ENCODE measurements at places on chromosomes 4 and X.

DNA sequence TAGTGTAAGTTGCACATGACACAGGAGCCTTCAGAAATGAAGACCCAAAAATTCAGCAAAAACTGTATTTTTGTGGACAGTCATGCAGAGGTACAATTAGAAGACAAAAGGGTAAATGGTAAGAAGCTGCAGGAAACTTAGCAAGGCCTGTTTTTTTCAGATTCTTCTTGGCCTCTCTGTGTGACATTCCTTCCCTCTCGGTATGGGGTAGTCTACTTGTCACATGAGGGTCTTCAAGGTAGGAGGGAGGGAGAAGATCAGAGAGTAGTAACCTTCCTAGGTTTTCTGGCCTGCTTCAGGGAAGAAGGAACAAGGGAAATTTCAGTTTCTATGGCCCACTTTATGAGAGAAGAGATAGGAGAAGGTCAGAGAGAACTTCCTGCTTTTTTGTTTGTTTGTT lies 230.4 kb upstream of the PPP1R2C start:
- no peak for DNase-seq

DNA sequence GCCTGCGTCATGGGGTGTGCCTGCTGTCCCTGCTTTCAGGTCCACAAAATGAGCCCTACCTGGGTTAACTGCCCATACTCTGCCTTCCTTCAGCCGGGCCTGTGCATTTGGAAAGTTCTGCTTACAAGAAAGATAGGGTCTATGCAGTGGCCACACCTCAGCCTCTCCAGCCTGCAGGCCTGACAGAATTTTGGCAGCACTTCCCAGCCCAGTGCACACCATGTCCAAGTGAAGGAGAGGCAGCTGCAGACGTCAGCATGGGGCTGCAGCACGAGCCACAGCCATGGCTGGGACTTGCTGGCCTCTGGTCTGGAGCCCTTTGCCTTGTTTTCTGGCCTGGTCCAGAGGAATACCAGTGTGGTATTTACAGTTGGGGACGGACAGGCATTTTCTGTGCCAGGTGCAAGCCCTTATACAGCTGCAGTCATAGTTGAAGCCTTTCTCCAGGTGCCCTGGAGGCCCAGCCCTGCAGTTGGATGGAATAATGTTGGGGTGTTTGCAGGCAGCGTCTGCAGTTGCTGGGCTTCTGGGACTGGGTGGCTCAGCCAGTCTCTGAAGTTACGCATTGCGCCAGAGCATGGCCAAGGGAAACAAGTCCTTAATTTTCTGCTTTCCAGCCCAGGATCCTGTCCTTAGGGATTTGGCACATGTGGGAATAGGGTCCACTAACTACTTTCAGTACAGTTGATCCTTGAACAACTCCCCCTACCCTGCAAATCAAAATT lies 26.2 kb downstream of the JADE1 start:
- DNase-seq: no peak

- no peak for DNase-seq
Measured at GRCh38 chr4:138247643-138248042, 5.5 kb upstream of the SLC7A11 start.

GRCh38 chr4:107572281-107572680 lies 147.8 kb downstream of the PAPSS1 start:
- DNase-seq: no peak

DNA sequence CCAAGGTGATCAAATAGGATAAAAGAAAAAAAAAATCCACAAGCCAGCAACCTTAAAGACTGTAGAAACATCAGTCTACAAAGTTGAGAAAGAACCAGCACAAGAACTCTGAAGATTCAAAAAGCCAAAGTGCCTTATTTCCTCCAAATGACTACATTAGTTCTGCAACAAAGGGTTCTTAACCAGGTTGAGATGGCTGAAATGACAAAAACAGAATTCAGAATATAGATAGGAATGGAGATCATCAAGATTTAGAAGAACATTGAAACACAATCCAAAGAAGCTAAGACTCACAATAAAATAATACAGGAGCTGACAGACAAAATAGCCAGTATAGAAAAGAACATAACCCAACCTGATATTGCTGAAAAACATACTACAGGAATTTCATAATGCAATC lies 156.5 kb upstream of the ZCCHC13 start:
- DNase-seq: no peak

DNA sequence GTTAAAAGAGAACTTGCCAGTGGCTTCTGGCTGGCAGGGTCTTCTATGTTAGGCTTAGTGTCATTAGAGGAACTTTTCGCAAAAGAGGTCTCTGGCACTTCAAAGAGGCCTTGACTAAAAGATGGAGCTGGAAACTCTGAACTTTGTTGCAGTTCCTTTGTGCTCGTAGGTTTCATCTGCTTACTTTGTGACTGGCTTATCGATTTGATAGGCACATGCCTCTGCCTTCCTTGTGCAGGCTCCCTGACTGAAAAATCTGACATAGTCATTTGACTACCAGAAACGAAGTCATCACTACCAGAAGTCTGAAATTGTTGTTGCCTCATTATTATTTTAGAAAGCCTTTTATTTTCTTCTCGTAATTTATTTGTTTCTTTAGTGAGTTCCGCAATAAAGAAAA lies 93.9 kb upstream of the IL13RA1 start:
- DNase-seq: no peak

DNA sequence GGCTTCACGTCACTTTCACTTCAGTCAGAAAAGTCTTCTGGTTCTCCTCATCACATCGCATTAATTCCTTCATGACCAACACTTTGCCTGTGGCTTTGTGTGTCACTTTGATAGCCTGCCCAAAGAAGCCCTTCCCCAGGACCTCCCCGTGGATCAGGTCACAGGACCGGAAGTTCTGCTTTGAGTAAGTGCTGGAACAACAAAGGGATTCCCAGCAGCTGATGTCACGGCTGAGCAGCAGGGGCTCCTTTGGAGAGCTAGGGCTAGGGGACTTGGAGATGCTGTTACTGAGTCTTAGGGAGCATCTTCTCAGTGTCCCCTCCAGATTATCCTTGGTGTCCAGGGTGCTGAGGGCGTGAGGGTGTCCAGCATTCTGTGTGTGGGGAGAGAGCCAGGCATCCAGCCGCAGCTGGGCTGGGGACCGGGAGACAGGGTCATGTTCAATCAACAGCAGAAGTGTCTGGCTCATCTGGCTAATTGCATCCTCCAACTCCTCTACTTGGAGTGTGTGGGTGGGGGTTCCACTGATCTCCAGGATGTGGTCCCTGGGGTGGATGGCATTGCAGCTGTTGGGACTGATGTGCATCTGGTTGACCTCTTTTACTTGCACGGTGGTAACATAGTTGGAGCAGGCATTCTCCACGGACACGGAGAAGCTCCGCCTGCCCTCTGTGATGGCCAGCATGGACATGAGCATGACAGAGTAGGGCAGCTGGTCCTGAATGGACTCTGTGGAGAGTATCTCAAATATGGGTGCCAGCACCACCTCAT lies 39.2 kb upstream of the ARHGAP6 start:
- no peak for DNase-seq

- no peak for DNase-seq
Measured at GRCh38 chrX:9392445-9392844, 72.4 kb upstream of the TBL1X start.

DNA sequence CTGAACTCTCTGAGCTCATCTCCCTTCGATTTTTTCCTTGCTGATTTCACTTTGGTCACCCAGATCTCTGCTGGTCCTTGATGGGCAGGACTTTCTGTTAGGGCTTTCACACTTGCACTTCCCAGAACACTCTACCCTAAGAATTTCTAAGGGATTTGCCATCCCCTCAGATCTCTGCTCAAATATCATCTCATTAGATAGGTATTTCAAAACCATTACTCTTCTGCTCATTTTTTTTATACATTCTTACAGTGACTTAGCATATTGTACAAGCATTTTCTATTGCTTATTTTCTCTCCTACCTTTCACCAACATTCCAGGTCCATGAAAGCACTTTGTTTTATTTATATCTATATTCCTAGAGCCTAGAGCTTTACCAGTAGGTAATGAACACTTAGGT lies 913.3 kb downstream of the PDHA2 start:
- no peak for DNase-seq

- DNase-seq: no peak
Measured at GRCh38 chr4:145822581-145822980, 116.0 kb downstream of the ZNF827 start.

- peak; percentile 67 for DNase-seq
Measured at GRCh38 chr4:17511509-17511949, 361 bp downstream of the QDPR start.

DNA sequence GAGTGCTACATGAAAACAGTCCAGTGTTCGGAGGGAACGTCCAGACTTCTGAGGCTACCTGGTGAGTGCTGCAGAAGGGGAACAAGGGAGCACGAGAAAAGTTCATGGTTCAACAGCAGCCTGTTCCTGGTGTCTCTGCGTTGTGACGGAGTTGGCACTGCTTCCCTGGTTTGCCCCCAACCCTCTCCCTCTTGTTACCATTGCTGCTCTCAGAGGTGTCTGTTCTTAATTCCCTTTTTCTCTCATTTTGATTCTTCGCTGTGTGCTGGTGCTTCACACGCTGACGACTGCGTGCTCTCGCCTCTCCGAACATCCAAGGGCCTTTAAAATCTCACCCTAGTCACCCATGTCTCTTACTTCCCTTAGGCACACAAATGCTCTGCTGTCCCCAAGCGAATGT lies 1.6 kb upstream of the FAM149A start:
- no peak for DNase-seq

DNA sequence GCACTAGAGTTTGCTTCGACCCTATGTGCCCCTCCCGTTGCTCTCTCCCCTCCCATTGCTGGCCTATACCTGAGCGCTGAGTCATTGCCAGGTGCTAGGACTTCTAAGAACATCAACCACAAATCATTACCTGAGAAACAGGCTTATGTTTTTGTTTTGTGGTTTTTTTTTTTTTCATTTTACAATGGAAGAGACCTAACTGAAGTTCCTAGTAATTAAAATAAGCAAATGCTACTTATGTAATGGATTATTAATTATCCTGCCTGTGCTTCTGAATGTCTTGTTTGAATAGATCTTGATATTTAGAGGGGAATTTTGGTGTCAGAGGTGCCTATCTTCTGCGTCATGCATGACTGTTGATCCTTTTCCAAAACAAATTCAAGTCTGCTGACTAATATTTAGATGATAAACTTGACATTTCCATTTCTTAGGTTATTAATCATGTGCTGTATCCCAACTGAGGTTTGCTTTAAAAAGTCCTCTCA lies 275.4 kb upstream of the CPEB2 start:
- no peak for DNase-seq

DNA sequence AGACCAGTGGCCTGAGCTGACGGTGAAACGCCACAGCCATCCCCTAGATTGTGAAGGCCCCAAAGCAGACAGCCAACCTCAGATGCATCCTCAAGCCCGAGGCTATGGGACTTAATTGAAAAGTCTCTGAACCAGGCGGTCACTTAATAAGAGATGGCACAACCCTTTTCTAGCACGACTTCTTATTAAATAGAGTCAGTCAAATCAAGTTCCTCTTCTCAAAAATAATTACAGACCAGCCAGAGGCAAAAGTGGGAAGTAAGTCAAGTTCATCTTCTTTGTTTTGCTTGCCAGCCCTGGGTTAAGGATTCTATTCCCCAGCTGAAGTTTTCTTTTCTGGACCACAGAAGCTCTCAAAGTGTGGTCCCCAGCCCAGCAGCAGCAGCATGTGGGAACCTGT lies 9.7 kb upstream of the SH3KBP1 start:
- no peak for DNase-seq

DNA sequence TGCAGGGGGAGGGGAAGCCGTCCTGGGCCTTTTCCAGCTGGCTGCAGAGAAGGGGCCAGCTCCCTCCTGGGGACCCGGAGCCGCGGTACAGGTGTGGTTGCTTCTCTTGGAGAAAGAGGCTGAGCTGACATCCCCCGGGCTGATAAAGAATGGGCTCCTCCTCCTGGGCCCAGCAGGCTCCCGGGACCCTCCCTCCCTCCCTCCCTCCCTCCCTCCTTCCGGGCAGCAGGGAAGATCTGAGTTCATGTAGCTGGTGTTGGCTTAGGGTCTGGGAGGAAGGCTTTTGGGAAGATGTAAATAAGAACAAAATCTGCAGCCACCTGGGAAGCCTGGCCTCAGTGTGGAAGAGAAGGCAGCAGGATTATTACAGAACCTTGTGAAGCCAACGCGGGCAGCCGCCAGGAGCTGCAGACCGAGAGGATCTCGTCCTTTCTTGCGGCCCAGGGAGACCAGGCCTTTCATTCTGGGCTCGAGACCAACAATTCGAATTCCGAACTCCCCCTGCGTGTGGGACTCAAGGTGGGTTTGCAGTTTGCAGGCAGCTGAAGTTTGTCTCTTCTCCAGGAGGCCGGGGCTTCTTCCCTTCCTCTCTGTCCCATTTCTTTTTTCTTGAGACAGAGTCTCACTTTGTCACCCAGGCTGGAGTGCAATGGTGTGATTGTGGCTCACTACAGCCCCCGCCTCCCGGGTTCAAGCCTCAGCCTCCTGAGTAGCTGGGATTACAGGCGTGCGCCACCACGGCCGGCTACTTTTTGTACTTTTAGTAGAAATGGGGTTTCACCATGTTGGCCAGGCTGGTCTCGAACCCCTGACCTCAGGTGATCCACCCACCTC lies at the start of gene PLCXD1:
TSS of gene PLCXD1 (plus strand) at position 216 of the 834 bp plus-strand sequence. CDS start 2,807 bp downstream, outside the sequence.
- DNase-seq: no peak

Measured in NCI-H1092 treated with DMSO at 0.1 percent for 48 hours (cell line).